Activated naive CD8-positive, alpha-beta T cell treated with anti-CD3 and anti-CD28 coated beads, Interleukin-2, amount 50 U/mL, for 16 hours (primary cell): ENCODE measurements at places on chromosomes 6 and 20.
A peak's percentile ranks its signal among the peaks of the same experiment; 100 is the strongest.

DNA sequence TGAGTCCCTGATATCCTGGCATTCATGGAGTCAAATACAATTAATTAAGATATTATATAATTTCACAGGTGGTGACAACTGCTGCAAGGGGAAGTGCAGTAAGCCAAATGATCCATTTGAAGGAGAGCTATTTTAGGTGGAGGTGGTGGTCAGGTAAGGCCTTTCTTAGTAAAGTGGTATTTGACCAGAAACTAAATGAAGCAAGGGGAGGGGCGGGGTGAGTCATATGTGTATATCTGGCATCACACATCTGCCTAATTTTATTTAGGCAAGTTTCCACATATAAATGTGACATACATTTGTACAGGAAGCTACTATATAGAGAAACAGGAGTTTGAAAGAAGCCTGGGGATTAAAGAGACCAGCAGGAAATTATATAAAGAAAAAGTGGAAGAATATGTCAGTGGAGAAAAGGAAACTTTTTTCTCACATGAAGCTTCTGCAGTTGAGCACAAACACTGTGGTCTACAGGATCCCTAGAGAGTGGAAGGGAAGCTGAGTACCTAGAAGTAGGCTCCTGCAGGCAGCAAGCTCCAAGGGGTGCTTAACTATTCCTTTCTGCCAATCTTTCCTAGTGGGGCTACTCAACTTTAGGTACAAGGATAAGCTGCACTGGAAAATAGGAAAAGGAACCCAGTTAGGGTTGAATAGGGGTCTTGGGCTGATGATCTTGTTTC is 99.6 kb downstream of the OGFRL1 start:
- no peak for DNase-seq

DNA sequence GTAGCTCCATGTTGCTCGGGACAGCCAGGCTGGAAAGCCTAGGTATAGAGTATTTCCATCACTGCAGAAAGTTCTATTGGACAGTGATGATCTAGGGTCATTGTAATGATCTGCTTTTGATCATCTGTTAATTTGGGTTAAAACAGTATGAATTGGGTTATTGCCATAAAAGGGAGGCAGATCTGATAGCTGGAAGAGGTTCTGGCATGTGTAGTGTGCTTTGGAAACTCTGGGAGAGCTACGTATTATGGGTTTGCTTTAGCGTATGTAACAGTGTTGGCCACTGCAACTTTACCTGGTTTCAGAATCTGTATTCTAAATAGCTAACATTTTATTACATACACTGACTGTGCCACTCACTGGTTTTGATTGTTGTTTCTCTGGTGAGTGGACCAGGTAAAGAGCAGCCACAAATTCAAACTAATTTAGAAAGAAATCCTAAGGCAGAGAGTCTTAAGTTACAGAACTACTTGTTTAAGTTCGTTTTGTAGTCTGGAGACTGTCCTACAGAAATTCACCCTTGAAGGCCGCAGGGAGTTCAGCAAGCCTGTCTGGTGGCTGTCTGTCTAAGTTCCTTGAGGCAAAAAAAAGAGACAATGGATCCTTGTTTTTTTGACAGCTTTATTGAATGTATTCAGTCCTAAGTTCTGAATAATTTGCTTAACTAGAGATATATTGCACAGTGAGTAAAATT is 300.3 kb downstream of the PRL start:
- no peak for DNase-seq

DNA sequence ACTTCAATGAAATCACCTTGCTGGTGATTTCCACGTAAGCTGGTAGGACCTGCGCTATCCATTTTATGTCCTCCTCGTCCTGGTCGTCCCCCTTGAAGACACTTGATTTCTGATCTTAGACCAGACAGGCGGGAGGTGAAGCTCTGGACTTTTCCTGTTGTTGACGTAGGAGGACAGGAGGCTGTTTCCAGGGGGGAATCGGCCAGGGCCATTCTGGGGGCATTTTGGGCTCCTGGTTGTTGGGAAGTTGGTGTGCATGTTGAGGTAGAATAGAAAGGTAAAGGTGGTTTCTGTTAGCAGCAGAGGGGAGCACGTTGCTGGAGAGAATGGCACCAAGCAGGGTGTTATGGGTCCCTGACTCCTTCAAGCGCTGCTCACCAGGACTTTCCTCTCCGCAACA is 56.0 kb downstream of the GMPR start:
- no peak for DNase-seq

DNA sequence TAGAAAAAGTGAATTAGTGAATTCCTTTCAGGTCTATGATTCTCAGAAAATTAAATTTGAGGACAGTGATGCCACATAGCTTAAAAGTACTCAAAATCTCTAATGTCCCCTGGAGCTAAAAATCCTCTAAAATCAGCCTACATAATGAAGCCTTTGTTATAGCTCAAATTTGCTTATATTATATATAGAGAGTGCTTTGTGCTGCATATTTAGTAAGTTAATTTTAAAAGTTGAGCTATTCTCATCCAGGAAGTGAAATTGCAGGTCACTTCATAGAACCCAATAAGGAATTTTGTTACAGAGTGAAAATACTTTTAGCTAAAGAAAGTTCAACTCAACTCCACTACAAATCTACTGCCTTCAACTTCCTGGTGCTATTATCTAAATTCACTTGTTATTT is 507.5 kb upstream of the MAP3K7 start:
- DNase-seq = no peak

- no peak for DNase-seq
Measured at GRCh38 chr6:131954775-131955107, 3.6 kb upstream of the CCN2 start.

- no peak for DNase-seq
Measured at GRCh38 chr6:101597693-101598092, 204.2 kb downstream of the GRIK2 start.

GRCh38 chr6:24052590-24052961 is 73.4 kb upstream of the NRSN1 start:
- DNase-seq = no peak

DNA sequence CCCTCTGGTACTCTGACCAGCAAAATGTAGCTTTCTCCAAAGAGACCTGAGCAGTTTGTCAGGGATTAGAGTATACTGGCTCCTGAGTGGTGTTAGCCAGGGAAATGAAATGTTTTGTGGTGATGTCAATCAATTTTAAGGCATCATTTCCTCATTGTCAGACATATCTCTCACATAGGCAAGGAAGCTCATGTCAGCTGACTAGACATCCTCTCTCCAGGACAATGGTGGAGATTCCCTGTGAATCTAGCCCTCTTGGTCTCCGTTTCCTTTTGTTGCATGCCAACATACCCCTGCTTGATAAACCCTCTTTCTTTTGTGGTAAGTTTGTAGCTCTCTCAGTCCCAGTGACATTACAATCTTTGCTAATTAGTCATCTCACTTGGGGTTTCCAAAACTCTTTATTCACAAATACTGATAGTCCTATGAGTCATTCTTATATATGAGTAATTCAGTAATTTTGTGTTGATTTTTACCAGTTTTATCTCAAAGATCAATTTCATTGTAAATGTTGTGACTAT is 135.6 kb upstream of the PTPRK start:
- DNase-seq = peak; percentile 3

GRCh38 chr6:70524721-70525286 is 41.9 kb upstream of the SDHAF4 start:
- DNase-seq = no peak
